ENCODE measurements at places on chromosomes 11 and 22.

- no peak for DNase-seq
Observed at GRCh38 chr22:38202437-38203089, 769 bp downstream of the MAFF start.

DNA sequence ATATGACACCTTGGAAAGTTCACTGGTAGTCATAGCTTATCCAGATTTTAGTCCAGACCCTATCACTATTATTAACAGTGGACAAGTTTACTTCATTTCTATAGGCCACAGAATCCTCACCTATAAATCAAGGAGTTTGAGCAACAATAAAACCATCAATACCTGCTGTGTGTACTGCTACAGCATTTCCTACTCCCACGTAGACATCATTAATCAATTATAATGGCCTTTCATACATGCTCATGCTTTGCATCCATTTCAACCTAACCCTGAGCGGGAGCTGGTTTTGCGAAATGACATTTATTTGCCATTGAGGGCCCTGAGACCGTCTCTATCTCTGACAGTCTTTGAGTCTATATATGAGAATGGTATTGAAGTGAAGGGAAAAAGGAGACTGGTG is 312.3 kb downstream of the FAT3 start:
- DNase-seq = no peak

DNA sequence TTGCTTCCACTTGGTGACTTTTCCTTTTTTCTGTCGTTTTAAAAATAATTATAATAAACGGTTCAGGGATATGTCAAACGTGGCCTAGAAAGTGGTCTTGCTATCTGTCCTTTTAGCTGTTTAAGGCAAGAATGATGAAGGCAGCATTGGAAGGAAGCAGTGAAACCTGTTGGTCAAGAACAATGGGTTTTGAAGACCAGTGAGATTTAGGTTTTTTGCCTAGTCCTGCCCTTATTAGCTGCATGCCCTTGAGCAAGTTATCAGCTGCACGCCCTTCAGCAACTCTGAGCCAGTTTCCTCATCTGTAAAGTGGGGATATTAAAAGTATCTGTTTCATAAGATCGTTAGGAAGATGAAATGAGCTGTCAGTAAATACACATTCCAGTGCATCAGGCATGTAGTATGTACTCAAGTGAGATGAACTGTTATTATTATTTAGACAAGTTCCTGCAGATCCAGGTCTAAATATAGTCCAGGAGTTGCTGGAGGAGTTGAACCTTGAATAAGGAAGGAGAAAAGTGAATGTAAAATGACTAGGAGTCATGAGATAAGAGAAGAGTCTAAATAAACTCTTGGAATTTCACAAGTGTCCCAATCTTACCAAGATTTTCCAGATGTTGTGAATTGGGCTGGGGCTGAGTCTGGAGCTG is 90.8 kb upstream of the HSD17B12 start:
- no peak for DNase-seq

DNA sequence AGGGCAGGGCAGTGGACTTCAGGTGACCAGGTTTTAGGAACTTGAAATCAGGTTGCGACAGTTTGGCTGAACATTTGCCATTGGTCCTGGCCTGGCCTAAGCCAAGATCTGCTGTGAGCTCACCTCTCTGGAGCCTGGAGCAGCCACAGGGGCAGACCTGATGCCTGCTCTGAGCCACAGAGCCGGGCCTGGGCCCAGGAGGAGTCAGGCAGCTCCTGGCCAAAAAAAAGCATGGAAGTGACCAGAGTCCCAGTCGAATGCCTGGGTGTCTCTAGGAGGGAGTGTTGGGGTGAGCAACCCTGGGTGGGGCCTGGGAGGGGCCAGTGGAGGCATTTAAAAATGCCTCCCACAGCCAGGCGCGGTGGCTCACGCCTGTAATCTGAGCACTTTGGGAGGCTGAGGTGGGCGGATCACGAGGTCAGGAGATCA is 6.0 kb upstream of the OMP start:
- DNase-seq = no peak

GRCh38 chr11:36155124-36155561 is 134.1 kb downstream of the COMMD9 start:
- DNase-seq = no peak

- DNase-seq = no peak
Observed at GRCh38 chr11:45665933-45666647, 668 bp upstream of the CHST1 start.

DNA sequence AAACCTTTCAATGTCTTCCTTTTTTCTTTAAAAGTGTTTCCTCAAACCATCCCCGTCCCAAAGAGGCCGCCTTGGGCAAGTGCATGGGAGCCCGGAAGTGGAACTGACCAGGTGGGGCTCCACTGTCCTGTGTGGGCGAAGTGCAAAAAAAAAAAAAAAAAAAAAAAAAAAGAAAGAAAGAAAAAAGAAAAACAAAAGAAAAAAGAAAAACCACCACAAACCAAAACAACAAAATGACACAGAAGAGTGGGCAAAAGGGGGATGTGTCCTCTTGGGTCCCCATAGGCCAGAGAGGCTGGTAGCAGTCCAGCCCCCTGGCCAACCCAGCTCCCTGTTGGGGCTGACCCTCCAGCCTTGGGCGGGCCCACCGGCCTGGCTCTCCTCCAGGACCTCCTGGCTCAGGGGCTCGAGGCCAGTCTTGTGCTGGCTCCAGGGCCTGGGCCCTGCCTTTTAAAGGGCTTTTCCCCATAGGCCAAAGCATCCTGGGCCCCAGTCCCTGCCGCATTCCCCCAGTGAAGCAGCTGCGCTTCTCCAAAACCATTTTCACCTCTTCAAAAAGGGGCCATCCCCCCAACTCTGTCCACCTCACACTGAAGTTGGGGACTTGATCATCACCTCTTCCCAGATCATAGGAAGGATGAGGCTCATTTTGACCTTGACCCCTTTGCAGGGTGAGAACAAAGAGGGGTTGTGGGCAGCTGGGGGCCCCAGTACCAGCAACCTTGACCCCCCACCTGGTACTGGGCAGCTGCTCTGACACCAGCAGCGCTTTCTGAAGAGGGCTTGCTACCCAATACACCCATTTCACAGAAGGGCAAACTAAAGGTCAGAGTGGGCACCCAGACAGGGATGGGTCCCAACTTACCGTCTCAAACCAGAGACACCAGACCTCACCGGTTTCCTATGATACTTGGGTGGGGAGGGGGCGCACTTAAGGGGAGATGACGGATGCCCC is 9.4 kb downstream of the CBX6 start:
- no peak for DNase-seq

GRCh38 chr11:71580057-71581003 is 2.3 kb downstream of the KRTAP5-11 start:
- peak; percentile 5 for DNase-seq

DNA sequence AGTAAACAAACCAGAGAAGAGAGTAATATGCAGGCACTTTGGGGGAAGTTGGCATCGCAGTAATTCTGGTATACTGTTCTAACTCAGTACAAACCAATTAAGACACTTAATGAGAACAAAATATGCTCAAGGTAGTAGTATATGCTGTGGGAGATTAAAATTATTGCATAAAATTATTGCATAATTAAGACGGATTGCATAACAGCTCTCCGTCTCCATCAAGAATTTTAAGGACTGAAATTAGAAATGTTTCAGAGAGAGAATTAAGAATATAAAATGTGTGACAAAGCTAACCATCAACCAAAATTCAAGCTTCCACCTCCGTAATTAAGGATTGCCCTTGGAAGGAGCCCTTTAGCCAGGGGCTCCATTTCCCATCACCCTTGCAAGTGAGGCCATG is 428.5 kb downstream of the ETS1 start:
- no peak for DNase-seq

GRCh38 chr22:17741866-17742526 is 32.3 kb downstream of the BID start:
- DNase-seq = no peak

DNA sequence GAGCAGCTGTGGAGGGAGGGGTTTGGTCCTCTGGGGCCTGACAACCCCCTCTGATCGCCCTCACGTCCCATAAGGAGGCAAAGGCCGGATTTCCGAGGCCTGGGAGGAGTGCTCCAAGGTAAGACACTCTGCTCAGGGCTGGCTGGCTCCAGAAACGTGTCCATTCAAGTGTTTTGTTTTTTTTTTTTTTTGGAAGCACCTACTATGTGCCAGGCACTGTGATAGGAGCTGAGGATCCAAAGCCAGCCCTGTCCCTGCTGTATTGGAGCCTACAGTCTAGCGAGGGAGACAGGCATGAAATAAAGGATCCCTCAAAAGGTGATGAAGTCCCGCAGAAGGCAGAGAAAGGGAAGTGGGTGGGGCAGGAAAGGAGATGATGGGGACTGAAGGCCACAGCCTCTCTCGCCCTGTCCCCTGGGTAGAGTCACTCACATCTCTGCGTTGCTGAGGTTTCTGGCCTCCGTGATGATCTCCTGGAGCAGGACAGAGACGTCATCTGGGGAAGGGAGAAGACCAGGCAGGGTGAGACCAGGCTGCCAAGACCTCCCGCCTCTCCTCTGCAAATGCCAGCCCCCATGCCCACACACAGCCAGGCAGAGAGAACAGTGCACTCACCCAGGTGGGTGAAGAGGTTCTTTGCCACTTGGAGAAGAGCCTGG is 89.2 kb downstream of the PDE2A start:
- DNase-seq = no peak

- no peak for DNase-seq
Observed at GRCh38 chr11:73204711-73205121, 13.4 kb upstream of the P2RY2 start.

- no peak for DNase-seq
Observed at GRCh38 chr11:36465449-36466163, 44.5 kb downstream of the TRAF6 start.

- DNase-seq = no peak
Observed at GRCh38 chr11:94747601-94748041, 20.5 kb upstream of the AMOTL1 start.

- no peak for DNase-seq
Observed at GRCh38 chr11:8206251-8207079, 37.6 kb upstream of the RIC3 start.

DNA sequence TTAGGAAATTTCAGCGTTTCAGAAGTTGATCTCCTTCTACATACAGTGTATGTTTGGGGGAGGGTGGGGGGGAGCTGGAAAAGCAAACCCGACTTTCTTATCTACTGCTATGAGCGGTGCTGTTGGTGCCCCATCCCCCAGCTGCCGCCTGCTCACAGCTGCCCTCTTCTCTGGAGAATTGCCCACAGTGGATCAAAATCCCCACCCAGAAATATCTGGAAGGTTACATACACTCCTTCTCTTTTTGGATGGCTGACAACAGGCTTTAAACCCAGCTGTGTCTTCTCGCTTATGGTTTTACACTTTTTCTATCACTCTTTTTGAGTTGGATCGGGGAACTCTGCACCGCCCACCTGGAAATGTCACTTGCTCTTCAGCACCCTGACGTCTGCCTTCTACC is 56.4 kb downstream of the DHCR7 start:
- DNase-seq = no peak

DNA sequence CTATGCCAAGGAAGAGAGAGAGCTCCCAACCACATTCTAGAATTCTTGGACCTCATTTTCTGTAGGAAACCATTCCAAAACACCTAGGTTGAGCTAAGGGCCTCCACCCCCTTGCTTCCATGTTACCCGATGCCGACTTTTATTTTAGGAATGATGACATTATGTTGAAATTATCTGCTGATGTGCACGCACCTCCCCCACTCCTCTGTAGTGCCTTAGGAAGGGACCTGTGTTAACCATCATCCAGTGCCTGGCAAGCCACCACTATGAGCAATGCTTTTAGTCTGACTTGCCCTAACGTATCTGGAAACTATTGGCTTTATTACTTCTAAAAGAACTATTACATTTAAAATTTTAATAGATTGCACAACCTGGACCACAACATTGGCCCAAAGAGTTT is 42.1 kb downstream of the NCAPD3 start:
- no peak for DNase-seq

DNA sequence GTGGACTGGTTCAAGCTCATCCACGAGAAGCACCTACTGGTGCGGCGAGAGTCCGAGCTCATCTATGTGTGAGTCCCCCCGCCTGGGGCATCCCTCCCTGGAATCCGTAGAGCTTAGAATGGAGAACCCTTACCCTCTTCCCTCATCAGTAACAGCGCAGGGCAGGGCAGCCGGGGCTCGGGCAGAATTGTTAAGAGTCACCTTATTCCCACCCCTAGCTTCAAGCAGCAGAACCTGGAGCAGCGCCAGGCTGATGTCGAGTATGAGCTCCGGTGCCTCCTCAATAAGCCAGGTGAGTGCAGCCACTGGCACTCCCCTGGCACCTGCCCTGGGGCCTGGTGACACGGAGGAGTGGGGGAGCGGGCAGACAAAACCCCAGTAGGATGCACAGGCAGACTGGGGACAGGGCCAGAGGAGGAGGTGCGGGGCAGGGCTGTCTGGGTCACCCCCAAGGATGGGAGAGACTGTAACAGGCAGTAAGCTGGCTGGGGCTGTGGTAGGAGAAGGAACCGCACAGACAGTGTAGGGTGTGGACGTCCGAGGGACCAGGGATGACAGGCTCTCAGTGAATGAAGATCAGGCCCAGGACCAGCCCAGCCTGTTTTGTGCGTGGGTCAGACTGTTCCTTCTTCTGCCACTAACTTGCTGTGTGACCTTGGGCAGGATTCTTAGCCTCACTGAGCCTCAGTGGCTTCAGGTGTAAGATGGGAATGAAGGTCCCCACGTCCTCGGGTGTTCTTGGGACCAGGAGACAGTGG is 20.4 kb downstream of the C22orf23 start:
- no peak for DNase-seq

DNA sequence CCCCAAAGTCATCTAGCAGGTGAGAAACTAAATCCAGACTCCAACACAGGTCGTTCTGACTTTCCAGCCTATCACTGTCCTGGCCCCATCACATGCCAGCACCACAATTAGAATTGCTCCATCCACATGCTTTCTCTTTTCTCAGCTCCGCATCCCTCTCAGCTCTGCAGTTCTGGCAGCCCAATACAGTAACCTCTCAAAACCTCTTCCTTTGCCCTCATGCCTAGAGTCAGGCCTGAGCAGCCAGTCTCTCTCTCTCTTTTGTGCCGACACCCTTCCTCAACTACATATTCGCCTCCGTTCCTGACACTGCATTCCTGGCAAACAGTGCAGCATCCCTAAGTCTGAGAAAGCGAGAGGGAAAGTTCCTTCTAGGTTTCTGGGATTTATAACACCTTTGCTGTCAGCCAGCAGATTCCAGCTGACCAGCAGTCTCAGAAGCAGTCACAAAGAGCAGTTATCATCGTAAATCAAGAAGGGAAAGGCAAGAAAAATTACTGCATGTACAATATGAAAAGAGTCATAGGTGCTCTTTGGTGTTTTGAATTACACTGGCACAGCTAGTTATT is 258.0 kb downstream of the FAT3 start:
- no peak for DNase-seq

DNA sequence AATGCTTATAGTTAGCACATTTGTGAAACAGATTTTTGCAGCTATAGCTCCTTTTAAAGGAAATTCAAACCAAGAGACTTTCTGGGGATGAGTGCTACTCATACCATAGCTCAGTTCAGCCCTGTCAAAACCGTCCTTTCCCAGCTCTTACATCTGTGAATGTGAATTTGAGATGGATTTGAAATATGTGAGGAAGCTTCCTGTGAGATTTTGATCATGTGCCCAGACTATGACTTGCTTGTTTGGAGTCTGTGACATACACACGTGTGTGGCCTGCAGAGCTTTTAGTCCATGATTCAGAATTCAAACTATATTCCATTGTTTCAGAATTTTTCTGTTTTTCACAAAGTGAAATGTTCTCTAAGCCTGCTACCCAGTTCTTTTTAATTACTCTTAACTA is 4.4 kb upstream of the MMP1 start:
- DNase-seq = no peak

GRCh38 chr22:20095521-20095920 is 15.5 kb downstream of the DGCR8 start:
- DNase-seq = no peak

Data from NCI-H2081 treated with DMSO at 0.1 percent for 48 hours (cell line).